ENCODE measurements at places on chromosomes 5 and 9. TPM values are rescaled to one million over a fixed set of nuclear protein-coding genes. Genes with fewer than 3 reads are reported as not detected.

DNA sequence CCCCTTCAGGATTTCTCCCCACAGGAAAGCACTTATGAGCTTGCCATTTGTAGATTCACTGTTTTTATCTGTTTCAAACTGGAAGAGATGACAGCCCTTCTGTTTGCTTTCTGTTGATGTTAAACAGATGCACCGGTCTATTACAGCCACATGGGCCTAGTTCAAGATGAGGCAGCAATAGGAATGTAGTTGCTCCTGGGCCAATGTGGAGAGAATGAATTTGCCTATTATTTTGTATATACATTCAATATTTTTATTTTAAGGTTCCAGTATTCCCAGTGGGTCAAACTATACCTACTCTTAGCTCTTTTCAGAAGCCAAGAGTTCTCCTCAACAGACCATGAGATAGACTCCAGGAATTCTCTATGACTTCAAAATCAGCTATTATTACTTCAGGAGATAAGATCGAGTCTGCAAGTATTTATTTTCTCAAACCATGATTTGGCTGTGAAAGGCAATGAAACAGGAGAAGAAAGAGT is 461.6 kb downstream of the RASEF start:
- H3K4me1 ChIP-seq = no peaks in the 10 kb centered on the region
- DNase-seq = no peak
- no peaks in the 10 kb centered on the region for H3K27me3 ChIP-seq
- no peak overlapping the region for H3K4me3 ChIP-seq
- H3K27ac ChIP-seq = no peak overlapping the region
- no peaks in the 10 kb centered on the region for H3K36me3 ChIP-seq

DNA sequence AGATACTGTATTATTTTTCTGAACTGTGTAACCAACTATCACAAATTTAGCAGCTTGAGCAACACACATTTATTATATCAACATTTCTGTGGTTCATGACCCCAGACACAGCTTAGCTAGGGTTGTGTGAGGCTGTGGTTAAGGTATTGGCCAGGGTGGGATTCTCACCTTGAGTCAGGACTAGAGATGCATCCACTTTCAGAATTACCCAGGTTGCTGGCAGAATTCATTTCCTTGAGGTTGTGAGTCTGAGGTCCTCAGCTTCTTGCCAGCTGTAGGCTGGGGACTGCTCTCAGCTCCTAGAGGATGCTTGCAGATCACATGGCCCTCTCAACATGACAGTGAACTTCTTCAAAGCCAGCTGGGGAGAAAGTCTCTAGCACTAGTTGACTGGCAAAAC is 122.5 kb upstream of the RASGRF2 start:
- no peaks in the 10 kb centered on the region for H3K4me1 ChIP-seq
- H3K27ac ChIP-seq = no peak overlapping the region
- no peaks in the 10 kb centered on the region for H3K36me3 ChIP-seq
- no peak for DNase-seq
- no peaks in the 10 kb centered on the region for H3K27me3 ChIP-seq

DNA sequence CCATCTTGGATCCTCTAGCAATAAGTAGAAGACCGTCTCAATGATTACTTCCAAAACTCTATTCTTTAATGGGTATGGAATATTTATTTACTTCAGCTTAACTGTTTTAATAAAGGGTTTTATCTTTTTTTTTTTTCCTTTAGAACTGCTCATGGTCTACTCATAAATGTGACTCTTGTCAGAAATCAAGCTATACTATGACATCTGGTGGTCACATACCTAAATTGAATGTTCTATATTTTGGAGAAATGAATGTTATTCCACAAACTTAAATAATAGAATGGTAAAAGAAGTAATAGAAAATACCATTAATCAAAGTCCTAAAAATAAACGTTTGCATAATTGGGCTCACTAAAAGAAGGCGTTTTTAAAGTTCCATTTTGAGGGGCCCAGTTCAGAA is 131.2 kb upstream of the PLCXD3 start:
- H3K36me3 ChIP-seq = no peaks in the 10 kb centered on the region
- DNase-seq = no peak
- H3K4me3 ChIP-seq = no peak overlapping the region
- H3K27ac ChIP-seq = no peak overlapping the region
- no peaks in the 10 kb centered on the region for H3K4me1 ChIP-seq

DNA sequence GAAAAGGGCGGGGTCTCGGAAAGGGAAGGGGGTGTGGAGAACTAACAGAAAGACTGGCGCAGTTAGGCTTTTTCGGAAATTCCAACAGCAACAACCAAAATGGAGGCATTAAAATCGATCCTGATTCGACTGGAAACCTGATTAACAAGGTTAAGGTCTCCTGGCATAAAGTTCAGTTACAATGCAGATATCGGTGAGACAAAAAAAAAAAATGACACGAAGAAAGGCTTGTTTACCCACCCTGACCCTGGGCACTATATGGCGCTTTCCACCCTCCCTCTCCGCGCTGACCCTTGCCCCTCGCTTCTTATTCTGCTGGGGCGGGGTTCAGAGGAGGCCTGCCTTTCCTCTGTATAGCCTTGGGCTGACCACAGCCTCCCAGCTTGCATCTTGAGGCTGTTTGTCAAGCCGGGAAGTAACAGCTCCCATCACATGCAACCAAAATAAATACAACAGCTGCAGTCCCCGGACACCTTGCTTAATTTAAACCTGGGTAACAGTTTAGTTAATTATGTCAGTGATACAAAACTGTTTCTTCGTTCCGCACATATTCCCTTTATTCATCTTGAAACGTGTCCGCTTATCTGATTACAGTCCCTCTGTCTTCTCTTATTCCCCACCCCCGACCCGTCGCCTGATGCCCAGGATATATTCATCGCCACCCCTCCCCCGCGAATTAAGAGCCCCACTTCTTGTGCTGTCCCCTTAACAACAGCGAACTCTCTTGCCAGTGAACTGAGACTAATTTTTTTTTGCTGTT is 795 bp upstream of the PJA2 start:
- no peaks in the 10 kb centered on the region for H3K36me3 ChIP-seq
- H3K4me3 ChIP-seq = peak overlapping the region; percentile 57
- H3K4me1 ChIP-seq = no peaks in the 10 kb centered on the region
- peak overlapping the region; percentile 93 for H3K27ac ChIP-seq
- peak; percentile 91 for DNase-seq
- H3K27me3 ChIP-seq = no peaks in the 10 kb centered on the region

- no peaks in the 10 kb centered on the region for H3K4me1 ChIP-seq
- no peaks in the 10 kb centered on the region for H3K27me3 ChIP-seq
- H3K36me3 ChIP-seq = no peaks in the 10 kb centered on the region
- H3K27ac ChIP-seq = no peak overlapping the region
- H3K4me3 ChIP-seq = no peak overlapping the region
Observed at GRCh38 chr5:107557051-107557658, 113.6 kb downstream of the EFNA5 start.

GRCh38 chr9:6552498-6553121 is 92.9 kb downstream of the GLDC start:
- H3K27me3 ChIP-seq = no peaks in the 10 kb centered on the region
- DNase-seq = no peak
- no peaks in the 10 kb centered on the region for H3K36me3 ChIP-seq

GRCh38 chr9:136584401-136584932 is 38.6 kb upstream of the NOTCH1 start:
- no peaks in the 10 kb centered on the region for H3K27me3 ChIP-seq
- no peak for DNase-seq
- no peak overlapping the region for H3K27ac ChIP-seq
- H3K4me1 ChIP-seq = peaks cover 15% of the 10 kb centered on the region
- H3K4me3 ChIP-seq = no peak overlapping the region

DNA sequence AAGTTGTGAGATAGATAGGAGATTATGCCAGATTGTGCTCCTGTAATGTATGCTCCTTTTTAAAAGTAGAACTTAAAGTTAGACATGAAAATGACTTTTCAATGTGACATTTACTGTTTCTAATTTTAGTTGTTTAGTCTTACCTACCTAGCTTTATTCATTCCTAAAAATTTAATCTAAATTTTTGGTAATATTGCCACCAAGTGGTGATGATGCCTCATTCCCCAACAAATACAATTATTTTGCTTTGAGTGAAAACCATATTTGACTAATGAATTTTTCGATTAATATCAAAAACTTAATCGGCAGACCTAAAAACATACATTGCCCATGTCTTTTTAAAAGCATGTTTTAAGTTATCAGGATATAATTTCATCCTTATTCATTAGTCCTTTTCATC is 25.6 kb downstream of the PPWD1 start:
- H3K4me1 ChIP-seq = no peaks in the 10 kb centered on the region
- H3K27me3 ChIP-seq = no peaks in the 10 kb centered on the region
- no peak for DNase-seq
- H3K36me3 ChIP-seq = peaks cover 9% of the 10 kb centered on the region
- H3K27ac ChIP-seq = no peak overlapping the region

DNA sequence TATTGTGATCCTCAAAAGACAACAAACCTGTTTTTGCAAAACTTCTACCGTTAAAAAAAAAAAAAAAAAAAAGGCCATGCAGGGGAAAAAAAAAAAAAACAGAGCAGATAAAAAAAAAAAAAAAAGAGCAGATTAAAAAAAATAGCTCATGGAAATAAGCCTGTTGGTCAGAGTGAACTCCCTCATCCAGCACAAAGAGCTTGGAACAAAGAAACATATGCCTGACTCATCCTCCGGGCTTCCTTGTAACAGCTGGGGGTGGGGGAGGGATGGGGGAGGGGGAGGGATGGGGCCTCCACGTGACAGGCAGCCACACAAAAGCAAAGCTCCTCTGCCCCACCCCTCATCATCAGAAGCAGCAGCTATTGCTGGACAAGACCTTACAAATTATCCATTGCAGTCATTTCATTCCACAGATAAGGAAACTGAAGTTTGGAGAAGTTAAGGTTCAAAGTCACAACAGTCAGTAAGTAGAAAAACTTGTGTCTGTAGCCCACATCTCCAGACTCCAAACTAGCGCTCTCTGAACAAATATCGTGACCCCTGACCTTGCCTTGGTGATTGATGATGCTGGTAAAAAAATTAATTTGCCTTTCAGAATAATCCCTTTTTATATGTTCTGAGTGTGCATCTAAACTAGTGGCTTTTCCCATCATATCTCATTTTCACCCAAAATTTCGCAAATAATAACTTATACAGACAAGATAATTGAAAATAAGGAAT is 38.9 kb downstream of the SLC35D2 start:
- H3K27ac ChIP-seq = peak overlapping the region; percentile 34
- H3K36me3 ChIP-seq = no peaks in the 10 kb centered on the region
- H3K4me1 ChIP-seq = peaks cover 6% of the 10 kb centered on the region

HAVCR2 gene
- 1.3 TPM for total RNA-seq

Data from colonic mucosa (tissue), 4 donors.